ENCODE measurements at places on chromosomes 12 and 14. TPM values are rescaled to one million over a fixed set of nuclear protein-coding genes. Genes with fewer than 3 reads are reported as not detected.

- no peak for DNase-seq
Observed at GRCh38 chr12:19498099-19498498, 58.8 kb downstream of the AEBP2 start.

GRCh38 chr14:70100071-70100470, 88.7 kb downstream of the SLC8A3 start:
- DNase-seq, result no peak

DNA sequence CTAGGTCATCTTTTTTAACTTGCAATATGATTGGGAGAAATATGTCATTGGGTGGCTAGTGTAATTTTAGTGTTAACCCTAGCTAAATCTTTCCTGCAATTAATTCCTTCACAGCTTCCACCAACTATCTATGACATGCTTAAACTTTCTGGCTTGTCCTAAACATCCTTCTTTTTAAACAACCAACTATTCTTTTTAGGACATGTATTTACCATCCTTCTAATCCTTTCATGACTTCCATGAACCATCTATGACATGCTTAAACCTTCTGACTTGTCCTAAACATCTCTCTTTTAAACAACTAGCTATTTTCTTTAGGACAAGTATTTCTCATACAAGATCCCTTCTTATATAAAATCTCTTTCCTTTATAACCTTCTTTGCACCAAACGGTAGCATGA, 179.6 kb upstream of the PDZRN4 start:
- DNase-seq, result no peak

DNA sequence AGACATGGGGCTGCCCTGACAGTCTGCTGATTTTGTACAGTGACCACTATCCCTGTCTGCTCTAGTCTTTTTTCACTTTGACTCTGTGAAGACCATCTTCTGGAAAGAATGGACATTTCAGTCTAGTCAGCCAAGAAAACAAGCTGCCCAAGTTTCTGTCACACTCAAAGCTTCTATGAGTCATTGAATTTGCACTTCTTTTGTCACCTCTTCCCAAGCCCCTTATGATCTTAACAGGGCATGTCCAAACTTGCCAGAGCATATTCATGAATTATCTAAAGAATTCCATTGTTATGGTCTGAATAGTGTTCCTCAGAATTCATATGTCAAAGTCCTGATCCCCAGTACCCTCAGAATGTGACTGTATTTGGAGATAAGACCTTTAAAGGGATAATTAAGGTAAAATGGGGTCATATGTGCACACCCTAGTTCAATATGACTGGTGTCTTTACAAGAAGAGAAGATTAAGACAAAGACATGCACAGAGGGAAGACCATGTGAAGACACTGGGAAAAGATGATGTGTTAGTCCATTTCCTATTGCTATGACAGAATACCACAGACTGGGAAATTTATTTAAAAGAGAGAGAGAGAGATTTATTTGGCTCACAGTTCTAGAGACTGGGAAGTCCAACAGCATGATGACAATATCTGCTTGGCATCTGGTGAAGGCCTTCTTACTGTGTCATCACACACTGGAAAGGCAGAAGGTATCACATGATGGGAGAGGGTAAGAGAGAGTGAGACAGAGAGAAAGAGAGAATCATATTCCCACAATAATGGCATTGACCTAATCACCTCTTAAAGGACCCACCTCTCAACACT, 242.6 kb downstream of the BTG1 start:
- no peak for DNase-seq

DNA sequence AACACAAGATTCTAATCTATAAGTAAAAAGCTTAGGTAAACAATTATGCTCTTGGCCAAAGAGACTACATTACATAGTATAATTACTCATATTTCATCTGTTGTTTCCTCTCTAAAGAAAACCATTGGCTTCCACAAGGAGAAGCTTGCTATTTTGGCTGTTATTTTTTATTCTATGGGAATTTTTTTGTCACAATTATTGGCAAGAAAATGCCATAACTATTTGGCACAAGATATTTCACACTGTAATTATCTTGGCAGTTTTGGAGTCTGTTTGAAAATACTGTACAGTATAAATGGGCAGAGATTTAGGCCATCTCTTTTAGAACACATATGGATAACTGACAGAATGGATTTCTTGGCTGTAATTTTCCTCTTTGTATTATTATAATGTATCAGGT, 51.2 kb downstream of the KCNH5 start:
- no peak for DNase-seq

RTN1 gene
- not detected for total RNA-seq

OVCH1 gene
- total RNA-seq, result not detected

GRCh38 chr12:92073094-92073493, 72.6 kb downstream of the BTG1 start:
- DNase-seq, result no peak

SPATS2 gene
- 14.6 TPM for total RNA-seq

GRCh38 chr12:131920902-131921840, 7.9 kb upstream of the PUS1 start:
- DNase-seq, result no peak

PLD4 gene
- total RNA-seq, result 0.24 TPM

ADCY4 gene
- total RNA-seq, result 0.07 TPM

DNA sequence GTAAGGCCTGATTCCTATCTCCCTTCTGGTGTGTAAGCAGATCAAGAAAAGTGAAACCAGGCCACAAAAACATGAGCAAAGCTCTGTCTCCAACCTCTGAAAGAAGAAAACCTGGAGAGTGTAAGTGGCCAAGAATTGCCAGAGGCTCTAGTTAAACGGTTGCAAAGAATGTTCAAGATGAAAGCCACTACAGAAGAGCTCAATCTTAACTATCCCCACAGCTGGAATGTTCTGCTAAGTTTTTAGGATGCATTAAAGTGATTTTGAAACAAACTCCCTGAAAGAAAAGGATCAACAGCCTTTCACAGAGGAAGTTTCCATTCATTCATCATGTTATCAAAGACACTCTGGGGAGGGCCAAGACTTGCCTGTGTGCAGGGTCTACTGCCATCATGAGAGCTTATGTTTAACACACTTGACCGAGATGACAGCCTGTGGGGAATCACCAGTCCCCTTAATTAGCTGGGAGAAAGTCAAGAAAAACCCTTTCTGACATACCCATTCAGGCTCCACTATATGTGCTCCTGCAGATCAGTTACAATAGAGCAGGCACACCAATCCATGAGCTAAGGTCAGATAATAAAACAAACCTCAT, 128.0 kb upstream of the OVCH1 start:
- no peak for DNase-seq

DNA sequence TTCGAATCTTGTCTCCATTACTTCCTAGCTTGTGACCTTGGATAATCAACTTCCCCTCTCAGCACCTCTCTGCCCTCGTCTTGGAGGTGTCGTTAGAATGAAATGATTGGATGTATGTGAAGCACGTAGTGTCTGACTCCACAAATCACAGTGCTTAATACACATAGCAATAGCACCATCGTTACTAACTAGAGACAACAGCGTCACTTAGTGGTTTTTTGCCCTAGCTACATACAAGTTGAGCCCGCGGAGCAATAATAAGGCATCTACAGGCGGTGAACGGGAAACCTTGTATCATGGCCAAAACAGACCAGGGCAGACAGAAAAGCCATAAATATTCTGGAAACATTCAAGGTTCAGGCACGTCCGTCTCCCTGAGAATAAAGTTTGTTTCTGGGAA, 154.9 kb downstream of the ASCL4 start:
- DNase-seq, result peak; percentile 52

DNA sequence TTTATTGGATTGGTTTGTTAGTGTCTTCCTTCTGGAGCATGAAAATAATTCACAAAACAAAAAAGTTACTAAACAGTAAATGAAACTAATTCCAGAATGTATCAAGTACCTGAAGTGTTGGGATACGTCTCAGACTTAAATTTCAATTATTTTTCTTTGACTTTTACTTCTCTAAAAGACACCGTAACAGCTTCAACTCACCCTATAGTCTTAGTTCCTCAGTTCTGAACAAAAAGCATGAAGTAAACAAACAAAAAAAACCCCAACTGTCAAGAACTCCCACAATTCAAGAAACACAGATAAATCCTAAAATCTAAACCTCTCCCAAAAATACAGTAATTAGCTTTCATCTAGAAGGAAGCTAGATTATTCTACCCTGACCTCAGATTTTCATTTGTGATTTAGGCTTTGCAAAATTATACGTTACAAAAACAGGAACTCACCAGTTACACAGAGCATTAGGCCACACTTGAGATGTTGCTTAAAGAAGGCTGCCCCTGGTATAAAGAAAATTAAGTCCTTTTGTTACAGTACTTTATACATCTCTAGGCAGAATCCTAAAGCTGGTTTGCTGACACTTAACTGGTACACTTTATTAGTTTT, 10.2 kb downstream of the HEATR5A start:
- no peak for DNase-seq

GRCh38 chr12:117100251-117100650, 1.0 kb upstream of the TESC start:
- DNase-seq, result peak; percentile 54

MYH7 gene
- not detected for total RNA-seq

DNA sequence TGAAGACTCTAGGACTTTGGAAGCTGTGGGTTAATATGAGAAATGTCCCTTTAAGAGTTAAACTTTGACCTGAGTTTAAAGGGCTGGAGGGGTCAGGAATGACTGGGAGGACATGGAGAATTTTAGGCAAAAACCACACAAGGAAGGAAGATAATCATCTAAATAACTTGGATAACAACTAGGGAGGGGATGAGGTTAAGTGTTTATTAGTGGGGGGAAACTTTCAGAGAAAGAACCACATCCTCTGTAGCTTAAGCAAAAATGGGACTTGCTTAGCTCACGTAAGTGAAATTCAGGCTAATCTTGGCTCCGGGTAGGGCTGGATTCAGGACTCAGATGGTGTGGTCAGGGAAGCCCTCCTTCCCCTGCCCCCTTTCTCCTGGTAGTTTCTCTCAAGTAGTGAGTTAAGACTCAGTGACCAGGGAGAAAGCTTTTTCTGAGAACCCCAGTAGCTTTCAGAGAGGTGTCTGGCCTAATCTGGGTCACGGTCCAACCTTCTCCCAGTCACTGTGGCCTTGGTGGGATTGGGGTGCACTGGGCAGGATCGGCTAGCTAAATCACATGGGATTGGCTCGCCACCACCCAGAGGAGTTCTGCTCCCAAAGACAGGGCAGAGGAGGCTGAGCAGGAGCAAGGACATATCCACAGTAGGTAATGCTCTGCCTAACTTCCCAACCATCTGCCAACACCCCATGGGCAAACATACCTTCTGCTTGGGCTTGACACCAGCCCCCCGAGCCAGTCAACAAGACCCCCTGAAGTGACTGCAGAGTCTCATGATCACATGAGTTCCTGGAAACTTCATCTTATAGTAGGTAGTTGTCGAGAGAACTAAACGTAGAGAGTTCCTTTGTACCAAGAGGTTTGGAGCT, 52.8 kb downstream of the ARF6 start:
- no peak for DNase-seq

- DNase-seq, result no peak
Observed at GRCh38 chr12:66879409-66879808, 200.5 kb upstream of the GRIP1 start.

GAS2L3 gene
- 5.0 TPM for total RNA-seq

DNA sequence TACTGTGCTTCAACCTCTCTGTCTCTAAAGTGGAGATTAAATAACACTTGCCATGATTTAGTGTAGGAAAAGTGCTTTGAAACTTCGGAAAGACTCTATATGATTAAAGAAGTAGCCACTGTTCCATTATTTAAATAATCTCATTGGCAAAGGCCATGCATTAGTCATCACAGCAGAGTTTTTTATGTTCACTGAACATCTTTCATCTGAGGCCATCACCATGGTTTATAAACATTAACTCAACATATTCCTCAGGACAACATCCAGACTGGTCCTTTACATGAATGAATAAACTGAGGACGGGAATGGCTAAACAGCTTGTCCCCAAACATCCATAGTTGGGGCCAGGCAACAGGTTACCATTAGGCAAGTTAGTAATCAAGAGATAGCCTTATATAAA, 124.6 kb upstream of the FRMD6 start:
- DNase-seq, result no peak

GRCh38 chr12:7146906-7147305, 16.7 kb downstream of the CLSTN3 start:
- DNase-seq, result no peak

DNA sequence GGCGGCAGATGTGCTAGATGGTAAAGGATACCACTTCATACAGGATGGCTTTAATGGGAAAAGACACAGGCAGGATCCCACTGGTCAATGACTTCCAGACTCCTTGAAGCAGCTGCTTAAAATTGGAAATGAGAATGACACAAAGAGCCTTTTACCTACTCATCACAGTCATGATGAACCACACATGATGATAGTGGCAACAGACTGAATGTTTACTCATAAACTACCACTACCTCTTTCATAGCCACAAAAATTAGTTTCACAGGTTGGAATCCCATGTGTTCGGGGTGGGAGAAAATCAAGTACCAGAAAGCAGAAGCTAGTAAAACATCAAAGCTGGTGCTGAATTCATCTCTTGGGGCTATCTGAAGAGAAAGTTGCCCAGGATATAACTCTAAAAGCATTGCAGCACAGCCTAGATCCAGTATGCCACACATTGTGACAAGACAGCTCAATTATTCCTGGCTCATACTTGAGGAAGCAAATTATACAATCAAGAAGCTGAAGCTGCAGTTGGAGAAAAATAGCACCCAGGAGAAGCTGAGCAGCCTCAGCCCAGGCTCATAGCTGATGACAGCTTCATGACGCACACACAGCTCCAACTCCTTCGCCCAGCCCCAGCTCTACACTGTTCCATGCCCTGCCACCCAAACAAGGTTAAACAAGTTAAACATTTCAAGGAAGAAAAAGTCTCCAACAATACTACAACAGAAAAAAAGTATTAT, 29.0 kb upstream of the C12orf50 start:
- DNase-seq, result no peak

GRCh38 chr14:37819155-37820015, 224.0 kb downstream of the TTC6 start:
- DNase-seq, result no peak

DNA sequence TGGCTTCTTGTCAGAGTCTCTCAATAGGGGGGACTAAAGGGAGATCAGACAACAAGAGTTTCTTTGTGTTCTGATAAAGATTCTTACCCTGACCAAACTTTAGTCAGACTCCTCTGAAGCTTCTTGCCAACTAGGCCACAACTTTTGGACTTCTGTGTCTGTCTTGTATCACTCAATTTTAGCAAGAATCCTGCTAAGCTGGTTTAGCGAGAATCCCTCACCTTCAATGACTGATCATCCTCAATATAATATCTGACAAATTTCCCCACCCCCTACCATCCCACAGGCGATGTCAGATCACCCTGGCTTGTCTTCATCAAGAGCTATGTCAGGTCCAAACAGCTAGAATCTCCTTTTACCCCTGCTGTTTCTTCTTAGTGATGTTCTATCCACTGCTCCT, 215.2 kb downstream of the RASSF9 start:
- no peak for DNase-seq

DNA sequence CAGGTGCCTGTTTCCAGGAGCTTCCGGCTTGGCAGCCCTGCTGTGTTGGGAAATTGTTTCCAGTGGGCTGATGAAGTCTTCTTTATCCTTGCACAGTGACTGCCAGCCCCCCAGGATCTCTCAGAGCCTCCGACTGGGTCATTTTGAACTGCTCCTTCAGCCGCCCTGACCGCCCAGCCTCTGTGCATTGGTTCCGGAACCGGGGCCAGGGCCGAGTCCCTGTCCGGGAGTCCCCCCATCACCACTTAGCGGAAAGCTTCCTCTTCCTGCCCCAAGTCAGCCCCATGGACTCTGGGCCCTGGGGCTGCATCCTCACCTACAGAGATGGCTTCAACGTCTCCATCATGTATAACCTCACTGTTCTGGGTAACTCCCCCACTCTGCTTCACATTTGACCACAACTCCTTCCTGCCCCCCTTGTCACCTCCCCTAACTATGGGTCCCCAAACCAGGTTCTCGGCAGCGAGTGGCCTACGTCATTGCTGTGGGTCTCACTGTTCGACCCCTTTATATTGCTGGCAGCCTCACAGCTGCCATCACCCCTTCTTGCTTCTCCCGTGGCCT, 2.3 kb downstream of the LAG3 start:
- no peak for DNase-seq
